NCI-H1436 treated with DMSO at 0.1 percent for 48 hours (cell line): ENCODE measurements at places on chromosomes 2 and 18.

- no peak for DNase-seq
Observed at GRCh38 chr2:200483729-200484198, 26.1 kb downstream of the KCTD18 start.

GRCh38 chr2:29055601-29056000 is 18.7 kb downstream of the PCARE start:
- no peak for DNase-seq

GRCh38 chr18:3454365-3455089 is 4.6 kb downstream of the TGIF1 start:
- no peak for DNase-seq

DNA sequence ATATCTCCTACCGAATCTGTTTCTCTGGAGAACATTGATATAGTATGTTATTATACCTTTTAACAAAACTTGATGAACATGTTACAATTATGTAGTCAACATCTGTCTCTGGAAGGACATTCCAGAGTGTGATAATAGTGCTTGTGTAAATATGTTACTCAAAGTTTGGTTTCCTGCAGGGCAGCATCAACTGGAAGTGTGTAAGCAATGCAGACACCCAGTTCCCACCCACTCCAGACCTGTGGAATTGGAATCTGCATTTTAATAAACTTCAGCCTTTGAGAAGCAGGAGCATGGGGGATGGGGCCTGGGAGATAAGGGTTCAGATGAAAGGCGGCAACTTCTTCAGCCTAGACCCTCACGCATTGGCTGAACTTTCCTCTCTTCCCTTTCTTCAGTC is 398.9 kb downstream of the RND3 start:
- DNase-seq = no peak

- DNase-seq = no peak
Observed at GRCh38 chr2:163405298-163405697, 330.5 kb downstream of the FIGN start.

GRCh38 chr2:290090-290722 is 2.3 kb upstream of the ALKAL2 start:
- no peak for DNase-seq

DNA sequence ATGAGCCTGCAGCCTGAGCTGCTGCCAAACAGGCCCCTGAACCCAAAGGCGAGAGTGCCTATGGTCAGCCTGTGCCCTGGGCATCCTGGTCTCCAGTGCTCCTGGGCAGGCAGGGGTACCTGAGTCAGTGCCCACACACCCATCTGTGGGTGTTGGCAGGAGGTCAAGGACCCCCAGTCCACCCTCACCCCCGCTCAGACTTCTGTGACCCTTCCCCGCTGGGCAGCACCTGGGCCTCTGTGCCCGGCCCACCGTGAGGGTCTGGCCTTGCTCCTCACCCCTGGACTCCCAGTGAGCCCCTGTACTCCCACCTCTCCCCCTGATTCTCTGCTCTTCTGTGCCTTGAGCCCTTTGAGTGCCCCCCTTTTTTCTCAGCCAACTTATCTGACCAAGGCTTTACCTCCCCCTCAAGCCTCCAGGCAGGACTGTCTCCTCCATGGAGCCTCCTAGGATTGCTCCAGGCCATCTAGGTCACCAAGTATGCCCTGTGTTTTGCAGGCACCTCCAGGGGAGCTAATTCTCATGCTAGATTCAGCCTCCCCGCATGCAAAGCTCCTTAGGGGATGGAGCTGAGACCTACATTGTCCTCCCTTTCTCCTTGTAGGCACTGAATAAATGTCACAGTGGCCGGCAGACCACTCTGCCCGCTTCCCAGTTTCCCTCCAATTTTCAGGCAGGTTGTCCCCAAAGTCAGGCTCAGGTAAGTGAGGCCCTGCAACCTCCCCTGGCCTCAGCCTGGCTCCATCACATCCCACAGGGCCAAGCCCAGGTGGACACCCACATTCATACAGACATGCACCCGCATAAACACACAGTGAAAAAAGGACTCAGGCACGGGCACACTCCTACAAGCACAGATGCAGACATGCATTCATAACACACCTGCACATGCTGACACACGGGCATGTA is 21.9 kb upstream of the PTMA start:
- no peak for DNase-seq

DNA sequence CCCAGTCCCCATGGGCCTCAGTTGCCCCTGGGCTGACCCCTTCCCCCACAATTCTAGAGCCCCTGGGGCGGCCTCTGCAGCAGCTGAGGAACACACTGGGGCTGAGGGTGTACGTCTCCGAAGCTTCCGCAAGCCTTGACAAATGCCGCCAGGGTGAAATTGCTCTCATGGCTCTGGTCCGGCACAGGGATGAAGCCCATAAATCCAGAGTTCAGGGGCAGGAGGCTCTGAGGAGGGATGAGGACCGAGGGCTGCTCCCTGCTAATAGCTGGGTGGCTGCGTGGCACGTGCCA is 27.1 kb upstream of the OTOS start:
- DNase-seq = no peak

DNA sequence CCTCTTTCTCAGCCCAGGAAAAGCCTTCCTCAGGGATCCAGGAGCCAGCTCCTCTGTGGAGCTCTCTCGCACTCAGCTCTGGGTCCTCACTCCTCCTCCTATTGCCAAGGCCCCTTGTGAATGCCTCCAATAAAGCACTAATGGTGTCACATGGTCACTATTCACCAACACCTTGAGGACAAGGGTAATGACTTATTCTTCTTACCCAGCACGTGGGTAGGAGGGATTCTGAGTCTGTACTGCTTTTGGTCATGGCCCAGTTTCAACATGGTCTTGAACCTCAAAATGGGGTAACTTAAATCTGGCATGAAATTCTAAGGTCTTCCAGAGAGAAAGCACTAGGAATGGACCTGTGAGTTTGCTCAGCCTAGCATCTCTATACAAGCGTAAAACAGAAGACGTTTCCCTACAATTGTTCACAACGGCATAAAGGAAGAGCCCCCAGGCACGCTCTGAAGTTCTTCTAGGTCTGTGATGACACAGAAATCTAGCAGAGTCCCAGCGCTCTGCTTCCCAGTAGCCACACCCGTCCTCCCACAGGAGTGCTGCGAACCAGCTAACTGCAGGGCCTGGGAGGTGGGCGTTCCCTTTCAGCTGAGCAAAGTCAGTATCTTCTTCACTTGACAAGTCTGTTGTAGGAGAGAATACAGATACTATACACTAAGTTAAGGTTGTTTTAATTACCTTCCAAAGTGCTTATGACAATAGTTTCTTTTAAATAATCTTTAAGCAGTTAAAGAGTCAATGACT is 14.6 kb upstream of the KIDINS220 start:
- DNase-seq = no peak

DNA sequence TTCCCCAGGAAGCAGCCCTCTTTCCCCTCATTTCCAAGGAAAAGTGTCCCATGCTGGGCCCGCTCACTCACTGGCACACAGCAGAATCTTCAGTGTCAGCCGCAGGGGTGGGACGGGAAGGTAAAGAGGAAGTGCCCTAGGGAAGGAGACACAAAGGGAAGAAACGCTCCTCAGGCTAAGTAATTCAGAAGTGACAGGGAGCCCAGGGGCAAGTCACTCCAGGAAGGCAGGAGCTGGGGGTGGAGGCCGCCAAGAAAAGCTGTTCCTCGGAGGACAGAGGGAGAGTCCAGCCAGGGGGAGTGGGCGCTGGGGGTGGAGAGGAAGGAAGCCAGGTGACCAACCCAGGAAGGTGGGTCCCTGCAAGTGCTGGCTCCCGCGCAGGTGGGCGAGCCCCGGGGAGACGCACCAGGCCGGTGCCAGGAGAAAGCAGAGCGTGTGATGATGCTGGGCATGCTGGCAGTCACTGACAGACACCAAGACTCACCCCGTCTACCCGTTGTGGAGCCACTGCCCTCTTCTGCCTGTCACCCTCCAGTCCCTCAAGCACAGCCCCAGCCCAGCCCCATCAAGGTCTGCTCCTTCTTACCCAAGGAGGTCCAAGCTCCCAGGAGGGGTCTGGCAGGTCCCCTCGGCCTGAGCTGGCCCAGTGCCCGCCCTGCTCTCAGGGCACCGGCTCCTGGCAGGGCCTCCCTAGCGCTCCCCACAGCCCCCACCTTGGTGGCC is 21.7 kb downstream of the HDAC4 start:
- no peak for DNase-seq

DNA sequence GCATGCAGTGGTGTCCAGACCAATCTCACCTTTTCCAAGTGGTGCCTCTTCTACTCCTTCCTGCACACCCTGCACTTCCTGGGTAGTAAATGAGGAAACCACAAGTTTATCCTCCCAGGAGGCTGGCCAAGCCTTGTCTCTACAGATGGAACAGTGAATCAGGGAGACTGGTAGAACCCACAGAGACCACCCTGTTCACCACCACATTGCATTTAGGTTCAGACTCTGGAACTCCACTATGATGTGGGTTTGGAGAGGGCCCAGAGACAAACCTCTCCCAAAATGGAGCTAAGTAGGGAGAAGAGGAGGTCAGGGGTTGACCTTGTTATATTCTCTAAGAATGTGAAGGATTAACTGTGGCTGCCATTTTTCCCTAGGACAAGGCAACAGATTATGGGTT is 102.8 kb upstream of the FZD7 start:
- no peak for DNase-seq

GRCh38 chr18:69648486-69648885 is 247.8 kb downstream of the DOK6 start:
- no peak for DNase-seq

- DNase-seq = no peak
Observed at GRCh38 chr2:78614726-78615125, 410.8 kb upstream of the REG3G start.

- DNase-seq = no peak
Observed at GRCh38 chr18:13735681-13736080, 9.2 kb downstream of the RNMT start.
